ENCODE measurements at places on chromosomes 6 and 20. TPM values are rescaled to one million over a fixed set of nuclear protein-coding genes. Genes with fewer than 3 reads are reported as not detected.

The COL12A1 gene
- 82.5 TPM for polyA plus RNA-seq

DNA sequence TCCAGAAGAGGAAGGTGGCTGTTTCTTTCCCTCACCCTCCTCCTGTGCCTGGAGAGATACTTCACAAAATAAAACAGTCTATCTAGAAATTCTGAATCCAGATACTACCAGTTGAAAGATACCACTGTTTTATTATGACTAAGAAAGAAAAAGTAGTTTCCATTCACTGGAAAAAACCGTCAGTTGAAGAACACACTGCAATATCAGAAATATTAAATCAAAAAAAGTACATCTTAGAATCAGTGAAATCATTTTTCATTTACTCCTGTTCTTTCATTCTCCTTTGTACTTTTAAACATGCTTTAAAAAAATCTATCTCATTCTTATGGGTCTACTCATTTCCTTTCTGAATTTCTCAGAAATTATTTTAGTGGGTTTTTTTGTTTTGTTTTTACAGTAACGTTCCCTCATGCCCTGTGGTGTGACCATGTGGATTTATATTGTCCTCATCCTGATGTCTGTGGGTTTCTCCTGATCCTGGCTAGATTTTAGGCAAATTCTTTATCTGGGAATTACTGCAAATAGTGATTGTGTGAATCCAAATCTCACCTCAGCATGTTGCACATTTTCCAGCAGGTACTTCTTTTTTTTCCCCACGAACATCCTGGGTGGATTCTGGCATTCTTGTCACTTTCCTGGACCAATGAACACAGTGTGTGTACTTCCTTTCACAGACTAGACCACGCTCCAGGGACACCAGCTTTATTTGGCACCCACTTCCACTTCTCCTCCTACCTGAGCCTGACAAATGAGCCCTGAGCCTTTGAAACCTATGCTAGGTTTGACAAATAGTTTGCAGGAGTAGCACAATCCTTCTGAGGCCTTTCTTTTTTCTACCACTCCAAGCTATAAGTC, 114.0 kb upstream of the LAMP5 start:
- no peak for DNase-seq

GRCh38 chr6:44034391-44034861, 92.8 kb downstream of the MRPL14 start:
- no peak for DNase-seq

The VWA7 gene
- polyA plus RNA-seq, result 6.8 TPM

- peak; percentile 13 for DNase-seq
Observed at GRCh38 chr6:114747995-114748625, 405.3 kb upstream of the HS3ST5 start.

DNA sequence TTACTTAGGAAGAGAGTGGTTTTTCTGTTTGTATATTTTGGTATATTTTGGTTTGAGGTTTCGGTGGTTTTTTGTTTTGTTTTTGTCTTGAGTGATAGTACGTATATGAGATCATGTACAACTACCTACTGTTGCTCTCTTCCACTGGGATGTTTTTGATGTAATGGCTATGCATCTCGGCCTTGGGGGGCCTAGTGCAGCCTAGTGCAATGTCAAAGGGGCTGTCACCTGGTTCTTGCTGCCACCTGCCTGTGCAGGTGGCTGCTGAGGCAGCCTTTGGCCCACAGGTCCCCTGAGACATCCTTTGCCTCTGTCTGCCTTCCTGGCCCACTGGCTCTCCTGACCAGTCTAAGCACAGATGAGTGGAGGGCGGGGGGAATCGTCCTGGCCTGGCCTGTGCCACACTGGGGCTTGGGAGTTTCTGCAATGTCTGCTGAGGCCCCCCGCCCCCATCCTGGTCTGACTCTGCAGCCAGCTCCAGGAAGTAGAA, 546.6 kb downstream of the CD83 start:
- no peak for DNase-seq

DNA sequence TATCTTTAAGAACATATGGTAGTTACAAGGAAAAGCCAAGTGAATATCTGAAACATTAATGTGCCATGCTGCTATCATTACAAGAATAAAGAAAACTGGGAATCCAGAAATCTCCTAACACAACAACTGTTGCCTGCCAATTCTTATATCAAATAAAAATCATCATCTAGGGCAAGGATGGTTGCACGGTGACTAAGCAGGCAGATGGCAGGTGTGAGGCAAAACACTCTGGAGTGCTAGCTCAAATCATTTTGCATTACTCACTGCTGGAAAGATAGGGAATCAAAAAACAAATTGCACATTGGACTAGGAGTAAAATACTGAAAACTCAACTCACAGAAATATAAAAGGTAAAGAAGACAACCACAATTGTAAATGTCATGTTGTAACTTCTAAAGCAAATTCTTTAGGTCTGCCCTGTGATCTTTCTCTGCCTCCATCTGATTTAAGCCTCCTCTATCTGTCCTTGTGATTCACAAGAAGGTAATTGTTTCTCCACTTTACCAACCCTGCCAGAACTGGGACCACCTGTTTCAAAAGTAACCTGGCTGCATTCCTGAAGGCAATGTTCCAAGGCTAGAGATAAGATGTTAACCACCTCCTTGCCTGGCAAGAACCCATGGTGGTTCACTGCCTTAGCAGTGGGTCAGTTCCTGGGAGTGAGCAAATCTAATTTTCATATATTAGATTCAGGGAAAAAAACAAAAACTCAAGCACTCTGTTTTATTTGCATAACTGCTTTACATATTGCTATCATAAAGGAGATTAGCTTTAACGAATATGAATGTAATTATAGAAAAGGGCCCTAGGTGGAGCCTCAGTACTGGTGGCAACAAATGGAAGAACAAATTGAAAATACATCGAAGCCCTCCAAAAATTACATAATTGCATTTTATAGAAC, 33.1 kb upstream of the LCA5 start:
- peak; percentile 47 for DNase-seq

DNA sequence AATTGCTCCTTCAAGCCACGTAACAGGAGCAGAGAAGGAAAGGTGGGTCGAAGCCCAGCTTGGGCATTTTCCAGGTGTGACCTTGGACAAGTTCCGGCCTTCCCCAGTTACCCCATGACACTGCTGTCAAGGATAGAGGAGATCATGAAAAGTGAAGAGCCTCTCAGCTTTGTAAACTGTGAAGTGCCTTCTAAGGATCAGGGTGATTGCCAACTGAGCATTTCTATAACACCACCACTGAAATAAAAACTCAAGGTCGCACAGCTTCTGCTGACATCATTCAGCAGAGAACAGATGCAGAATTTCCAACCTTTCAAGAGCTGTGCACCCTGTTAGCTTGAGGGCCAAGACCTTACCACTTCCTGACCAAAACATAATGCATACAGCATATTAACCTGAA, 24.0 kb upstream of the ZMYND8 start:
- DNase-seq, result no peak

Data from right renal cortex interstitium (tissue), 3 donors.